ENCODE measurements at places on chromosomes 1 and 21.

DNA sequence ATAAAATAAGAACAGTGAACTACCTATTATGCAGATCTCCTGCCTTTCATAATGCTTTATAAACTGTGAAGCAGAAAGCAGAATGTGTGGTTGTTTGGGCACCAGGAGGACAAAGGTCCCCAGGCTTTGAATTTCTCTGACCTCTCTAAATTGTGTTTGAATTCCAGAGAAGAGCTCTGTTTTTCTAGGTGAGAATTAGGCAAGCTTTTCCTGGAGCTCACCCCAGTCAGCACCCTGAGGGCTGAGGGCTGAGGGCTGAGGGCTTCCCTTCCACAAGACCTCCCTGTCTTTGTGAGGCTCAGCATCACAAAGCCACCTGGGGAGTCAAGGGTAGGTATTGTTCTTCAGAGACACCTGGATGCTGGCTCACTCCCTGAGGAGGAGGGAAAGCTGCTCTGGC, 45.5 kb upstream of the LRIG2 start:
- no peak for DNase-seq

DNA sequence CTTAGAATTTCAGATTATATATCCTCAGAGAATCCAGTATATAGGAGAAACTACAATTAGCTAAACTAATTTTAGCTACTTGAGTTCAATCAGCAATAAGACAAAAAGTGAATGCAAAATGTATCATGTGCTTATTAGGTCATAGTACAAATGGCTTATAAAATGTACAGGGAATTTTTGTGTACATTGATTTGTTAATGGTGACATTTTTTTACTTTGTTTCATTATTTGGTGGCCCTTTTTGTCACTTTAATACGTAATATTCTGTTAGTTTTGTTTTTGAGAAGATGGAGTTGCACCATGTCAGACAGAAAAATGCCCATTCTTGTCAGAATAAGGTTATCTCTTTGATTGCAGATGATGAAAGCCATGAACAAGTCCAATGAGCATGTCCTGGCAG, 33.6 kb downstream of the CC2D1B start:
- DNase-seq, result no peak

- DNase-seq, result no peak
Observed at GRCh38 chr1:27600498-27601175, 3.3 kb downstream of the AHDC1 start.

GRCh38 chr1:65425006-65425405, 4.5 kb downstream of the LEPR start:
- no peak for DNase-seq

GRCh38 chr1:202639500-202639899, 70.8 kb downstream of the SYT2 start:
- no peak for DNase-seq

- no peak for DNase-seq
Observed at GRCh38 chr1:241507189-241507863, 12.2 kb downstream of the FH start.

GRCh38 chr1:76492752-76493430, 374.4 kb upstream of the ST6GALNAC5 start:
- no peak for DNase-seq

DNA sequence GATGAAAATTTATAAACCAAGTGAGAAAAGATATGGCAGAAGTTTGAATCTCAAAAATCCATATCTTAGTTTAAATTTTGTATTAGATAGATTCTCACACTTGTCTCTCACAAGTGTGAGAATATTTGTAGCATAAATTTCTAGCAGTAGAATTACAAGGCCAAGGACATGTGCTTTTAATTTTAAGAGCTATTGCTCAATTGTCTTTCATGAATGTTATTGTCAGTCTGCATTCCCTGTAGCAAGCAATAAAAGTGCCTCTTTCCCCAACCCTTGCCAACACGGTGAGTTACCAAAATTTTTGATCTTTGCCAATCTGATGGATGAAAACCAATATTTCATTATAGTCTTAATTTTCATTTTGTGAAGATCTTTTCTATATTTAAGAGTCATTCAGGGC, 64.0 kb downstream of the CTH start:
- no peak for DNase-seq

GRCh38 chr1:56494306-56494705, 85.1 kb downstream of the PLPP3 start:
- DNase-seq, result no peak

GRCh38 chr1:160581961-160582360, 2.7 kb upstream of the CD84 start:
- no peak for DNase-seq

- DNase-seq, result peak; percentile 66
Observed at GRCh38 chr1:29711582-29712283, 475.4 kb downstream of the PTPRU start.

DNA sequence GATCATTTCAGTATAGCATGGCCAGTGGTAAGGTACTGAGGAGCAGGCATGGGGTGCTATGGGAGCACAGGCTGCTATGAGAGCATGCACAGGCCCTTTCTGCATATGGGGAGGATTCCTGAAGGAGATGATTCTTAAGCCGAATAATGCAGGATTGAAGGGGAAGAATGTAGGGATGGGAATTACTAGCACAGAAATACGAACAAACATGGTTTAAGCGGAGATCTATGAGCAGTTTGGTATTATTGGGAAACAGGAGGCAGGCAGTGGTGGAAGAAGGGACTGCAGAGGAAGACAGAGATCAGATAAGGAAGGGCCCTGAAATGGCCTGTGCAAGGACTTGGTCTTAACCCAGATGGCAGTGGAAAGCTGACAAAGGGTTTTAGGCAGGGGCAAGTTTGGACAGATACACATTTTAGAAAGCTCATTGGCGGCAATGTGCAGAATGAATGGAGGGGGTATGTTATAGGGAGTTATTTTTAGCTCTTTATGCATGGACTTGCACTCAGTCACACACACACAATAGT, 1.7 kb downstream of the OSCP1 start:
- DNase-seq, result no peak

DNA sequence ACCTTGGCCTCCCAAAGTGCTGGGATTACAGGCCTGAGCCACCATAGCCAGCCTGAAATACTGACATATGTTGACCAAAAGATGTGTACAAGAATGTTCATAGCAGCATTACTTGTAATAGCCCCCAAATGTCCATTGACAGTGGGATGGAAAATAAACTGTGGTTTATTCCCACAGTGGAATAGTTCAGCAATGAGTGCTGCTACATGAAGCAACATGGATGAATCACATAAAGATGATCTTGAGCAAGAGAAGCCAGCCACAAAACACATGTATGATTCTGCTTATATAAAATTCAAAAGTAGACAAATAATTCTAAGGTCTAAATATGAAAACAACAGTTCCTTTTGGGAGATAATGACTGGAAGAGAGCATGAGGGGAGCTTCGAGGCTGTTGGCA, 9.1 kb upstream of the CREG1 start:
- no peak for DNase-seq

DNA sequence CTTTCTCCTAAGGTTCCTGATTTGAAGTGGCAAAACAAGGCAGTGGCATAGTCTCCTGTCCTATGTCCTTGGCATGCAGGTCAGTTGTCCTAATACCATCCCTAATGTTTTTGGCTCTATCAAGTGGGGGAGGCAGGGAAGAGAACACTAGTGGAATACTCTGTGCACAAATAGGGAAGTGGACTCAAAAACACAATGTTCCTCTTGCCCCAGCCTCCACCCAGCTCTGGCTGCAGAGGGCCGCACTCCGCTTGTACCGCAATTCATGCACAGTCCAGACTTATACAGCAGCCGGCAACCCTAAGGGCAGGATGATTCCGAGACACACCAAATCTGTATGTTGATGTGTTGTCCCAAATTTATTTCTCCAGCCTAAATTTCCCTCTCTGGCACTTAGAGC, 14.5 kb downstream of the PLEKHO1 start:
- no peak for DNase-seq

- DNase-seq, result no peak
Observed at GRCh38 chr1:64492424-64492823, 22.5 kb downstream of the CACHD1 start.

DNA sequence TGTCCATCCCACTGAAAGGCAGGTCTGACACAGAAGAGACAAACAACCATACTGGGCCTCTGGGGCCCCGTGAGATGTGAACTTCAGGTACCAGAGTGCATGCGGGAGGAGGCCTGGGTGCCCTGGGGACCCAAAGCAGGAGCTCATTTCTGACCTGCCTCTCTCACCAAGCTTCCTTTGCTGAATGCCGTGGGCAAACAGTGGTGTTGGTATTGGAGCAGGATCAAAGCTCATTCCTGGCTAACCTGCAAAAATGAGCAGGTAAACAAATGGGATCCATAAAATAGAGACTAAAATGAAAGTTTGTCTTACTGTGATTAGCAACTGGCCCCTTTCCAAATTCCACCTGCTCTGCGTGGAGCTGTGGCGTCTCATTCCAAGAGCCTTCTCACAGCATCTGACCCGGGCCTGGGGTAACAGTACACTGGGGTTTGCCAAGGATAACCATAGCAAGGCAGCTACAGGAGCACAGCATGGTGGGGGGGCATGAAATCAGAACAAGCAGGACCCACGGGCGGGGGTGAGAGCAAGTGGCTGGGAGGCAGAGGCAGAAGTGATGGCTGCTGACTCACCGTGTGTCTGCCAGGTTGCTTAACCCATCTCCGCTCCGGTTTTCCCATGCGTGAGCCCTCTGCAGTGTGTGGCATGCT, 103.6 kb downstream of the KIF26B start:
- DNase-seq, result peak; percentile 90

DNA sequence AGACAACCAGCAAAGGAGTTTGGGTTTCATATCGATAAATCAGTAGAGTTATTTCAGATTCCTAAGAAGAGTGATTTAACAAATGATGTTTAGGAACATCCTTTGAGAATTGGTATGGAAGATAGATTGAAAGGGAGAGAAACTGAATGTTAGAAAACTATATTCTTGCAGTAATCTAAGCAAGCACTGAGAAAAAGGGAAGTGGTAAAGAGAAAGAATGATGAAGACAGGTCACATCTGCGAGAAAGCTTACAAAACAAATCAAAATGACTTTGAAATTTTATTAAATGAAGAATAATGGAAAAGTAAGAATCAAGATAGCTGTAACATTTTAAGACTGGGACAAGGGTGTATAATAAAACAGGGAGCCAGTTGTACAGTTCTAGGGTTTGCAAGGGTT, 177.0 kb downstream of the HS2ST1 start:
- DNase-seq, result no peak

- DNase-seq, result no peak
Observed at GRCh38 chr21:42112857-42113256, 41.7 kb downstream of the UMODL1 start.

- DNase-seq, result no peak
Observed at GRCh38 chr1:43764581-43764980, 57.2 kb downstream of the ST3GAL3 start.

- DNase-seq, result peak; percentile 94
Observed at GRCh38 chr1:91585982-91586381, 85.3 kb downstream of the CDC7 start.

- DNase-seq, result no peak
Observed at GRCh38 chr21:14862794-14863720, 201.7 kb downstream of the NRIP1 start.

DNA sequence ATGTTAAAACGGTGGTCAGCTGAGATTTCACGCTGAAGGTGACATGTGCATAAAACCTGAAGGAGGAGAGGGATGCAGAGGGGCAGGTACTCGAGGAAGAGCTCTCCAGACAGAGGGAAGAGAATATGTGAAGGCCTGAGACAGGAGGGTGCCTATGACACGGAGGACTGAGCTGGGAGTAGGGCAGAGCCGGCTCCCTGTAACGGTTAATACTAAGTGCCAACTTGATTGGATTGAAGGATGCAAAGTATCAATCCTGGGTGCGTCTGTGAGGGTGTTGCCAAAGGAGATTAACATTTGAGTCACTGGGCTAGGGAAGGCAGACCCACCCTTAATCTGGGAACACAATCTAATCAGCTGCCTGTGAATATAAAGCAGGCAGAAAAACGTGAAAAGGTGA, 136.2 kb upstream of the SYT6 start:
- DNase-seq, result no peak

DNA sequence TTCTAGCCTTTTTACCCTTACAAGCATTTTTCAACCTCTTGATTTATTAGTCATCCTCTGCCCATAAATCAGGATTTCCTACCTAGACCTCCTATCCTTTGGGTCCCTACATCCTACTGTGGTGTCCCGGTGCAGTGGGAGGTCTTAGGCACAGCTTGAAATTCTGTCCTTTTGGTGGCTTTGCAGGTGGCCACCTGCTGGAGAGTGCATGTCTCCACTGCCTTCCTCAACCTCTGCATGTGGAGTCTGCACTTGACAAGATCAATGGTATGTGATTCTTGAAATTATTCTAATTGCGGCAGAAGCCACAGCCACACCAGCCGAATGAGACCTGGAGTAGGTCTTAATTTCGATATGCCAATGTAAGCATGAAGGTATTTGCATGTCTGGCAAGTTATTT, 11.4 kb upstream of the KCNA3 start:
- no peak for DNase-seq

GRCh38 chr1:56218023-56218422, 361.3 kb downstream of the PLPP3 start:
- no peak for DNase-seq

- DNase-seq, result no peak
Observed at GRCh38 chr1:37483785-37484184, 9.4 kb downstream of the ZC3H12A start.

DNA sequence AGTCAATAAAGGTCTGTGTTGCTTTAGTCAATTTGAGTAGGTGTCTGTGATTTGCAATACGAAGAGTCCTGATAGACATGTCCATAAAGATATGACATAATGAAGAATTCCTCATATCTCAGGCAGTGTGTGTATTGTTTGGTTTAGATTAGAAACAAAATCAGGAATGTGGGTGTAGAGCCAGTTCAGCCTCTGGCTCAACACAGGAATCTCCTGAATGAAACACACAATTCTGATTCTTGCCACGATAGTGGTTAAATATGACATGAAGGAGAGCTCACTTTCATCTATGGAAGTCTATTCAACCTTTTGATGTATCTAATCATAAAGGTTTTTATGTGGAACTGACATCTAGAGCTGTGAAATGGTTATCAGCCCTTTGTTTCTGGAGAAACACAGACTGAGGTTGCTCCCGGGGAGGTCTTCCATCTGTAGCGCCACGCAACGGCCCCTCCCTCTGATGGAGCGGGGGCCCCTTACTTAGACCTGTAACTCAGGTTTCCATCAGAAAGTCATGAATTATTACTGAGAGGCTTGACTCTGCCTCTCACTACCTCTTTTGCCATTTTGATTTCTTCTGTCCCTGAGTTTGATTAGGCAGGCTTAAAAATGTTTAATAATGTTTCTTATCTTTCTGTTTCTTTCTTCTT, 19.5 kb downstream of the TSPAN2 start:
- peak; percentile 56 for DNase-seq

- DNase-seq, result peak; percentile 34
Observed at GRCh38 chr21:42593007-42593814, 60.2 kb upstream of the PDE9A start.

DNA sequence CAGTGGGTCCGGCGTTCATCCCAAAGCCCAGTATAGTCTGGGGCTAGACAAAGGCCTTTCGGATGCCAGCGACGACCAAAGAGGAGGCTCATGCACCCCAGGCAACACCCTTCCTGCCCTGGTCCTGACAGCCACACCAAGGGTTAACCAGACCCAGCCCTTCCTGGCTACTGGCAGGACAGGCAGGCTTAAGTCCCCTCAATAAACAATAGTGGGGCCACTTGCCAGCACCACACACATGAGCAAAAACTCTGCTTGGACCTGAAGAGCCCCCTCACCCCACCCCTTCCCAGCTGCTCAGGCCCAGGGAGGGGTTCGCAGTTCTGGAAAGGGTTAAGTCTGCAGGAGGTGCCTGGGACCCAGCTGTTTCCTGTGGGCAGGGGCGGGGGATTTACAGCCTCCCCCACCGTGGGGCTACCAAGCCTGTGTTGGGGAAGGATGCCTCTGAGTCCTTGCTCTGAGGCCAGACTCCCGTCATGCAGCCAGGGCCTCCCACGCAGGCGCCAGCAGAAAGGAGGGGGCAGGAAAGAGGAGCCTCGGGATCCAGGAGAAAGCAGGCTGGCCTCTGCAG, 18.2 kb downstream of the PHLDA3 start:
- peak; percentile 63 for DNase-seq
